ENCODE measurements at places on chromosomes 13 and 19. TPM values are rescaled to one million over a fixed set of nuclear protein-coding genes. Genes with fewer than 3 reads are reported as not detected.
A peak's percentile ranks its signal among the peaks of the same experiment; 100 is the strongest.

CHMP2A gene
- total RNA-seq = 109 TPM

ZNF28 gene
- 26.1 TPM for total RNA-seq

FBXO27 gene
- 22.7 TPM for total RNA-seq

ICAM4 gene
- 3.1 TPM for total RNA-seq

GRCh38 chr19:17098326-17098725, 22.7 kb downstream of the MYO9B start:
- H3K36me3 ChIP-seq = peaks cover 20% of the 10 kb centered on the region
- H3K27ac ChIP-seq = peak overlapping the region; percentile 62
- no peak overlapping the region for H3K4me3 ChIP-seq
- H3K27me3 ChIP-seq = no peaks in the 10 kb centered on the region

DNA sequence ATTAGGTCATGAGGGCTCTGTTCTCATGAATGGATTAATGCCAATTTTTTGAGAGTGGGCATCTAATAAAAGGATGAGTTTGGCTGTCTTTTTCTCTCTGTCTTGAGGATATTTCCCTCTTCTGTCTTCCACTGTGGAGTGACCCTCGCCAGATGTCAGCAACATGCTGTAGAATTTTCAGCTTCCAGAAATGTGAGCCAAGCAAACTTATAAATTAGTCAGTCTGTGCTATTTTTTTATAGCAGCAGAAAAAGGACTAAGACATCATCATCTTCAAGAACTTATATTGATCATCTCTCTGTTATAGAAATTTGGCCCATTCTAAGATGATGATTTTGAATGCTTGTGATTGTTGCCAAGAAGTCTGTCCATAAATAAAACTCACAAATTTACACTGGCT, 431.4 kb downstream of the FGF9 start:
- H3K27ac ChIP-seq = no peak overlapping the region
- H3K4me3 ChIP-seq = no peak overlapping the region
- DNase-seq = no peak
- H3K36me3 ChIP-seq = no peaks in the 10 kb centered on the region
- no peaks in the 10 kb centered on the region for H3K27me3 ChIP-seq
- H3K4me1 ChIP-seq = peaks cover 4% of the 10 kb centered on the region

DNA sequence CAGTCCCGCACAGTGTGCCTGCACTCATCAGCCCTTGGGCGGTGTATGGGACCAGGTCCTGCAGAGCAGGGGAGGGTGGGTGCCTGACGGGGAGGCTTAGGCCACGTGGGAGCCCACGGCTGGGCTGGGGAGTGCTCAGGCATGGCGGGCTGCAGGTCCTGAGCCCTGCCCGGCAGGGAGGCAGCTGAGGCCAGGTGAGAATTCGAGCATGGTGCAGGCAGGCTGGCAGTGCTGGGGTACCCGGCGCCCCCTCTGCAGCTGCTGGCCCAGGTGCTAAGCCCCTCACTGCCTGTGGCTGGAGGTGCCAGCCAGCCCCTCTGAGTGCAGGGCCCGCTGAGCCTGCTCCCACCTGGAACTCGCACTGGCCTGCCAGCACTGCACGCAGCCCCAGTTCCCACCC, 630.9 kb upstream of the PCDH20 start:
- no peaks in the 10 kb centered on the region for H3K4me1 ChIP-seq
- H3K4me3 ChIP-seq = no peak overlapping the region
- H3K27ac ChIP-seq = no peak overlapping the region

GRCh38 chr13:28136916-28137315, 1.4 kb upstream of the PAN3 start:
- DNase-seq = no peak
- no peaks in the 10 kb centered on the region for H3K36me3 ChIP-seq
- no peaks in the 10 kb centered on the region for H3K27me3 ChIP-seq
- peak overlapping the region; percentile 97 for H3K27ac ChIP-seq
- peaks cover 29% of the 10 kb centered on the region for H3K4me1 ChIP-seq
- peak overlapping the region; percentile 83 for H3K4me3 ChIP-seq

GRCh38 chr13:78401873-78402707, 201.3 kb downstream of the POU4F1 start:
- DNase-seq = no peak
- H3K4me1 ChIP-seq = peaks cover 18% of the 10 kb centered on the region
- H3K4me3 ChIP-seq = no peak overlapping the region
- no peaks in the 10 kb centered on the region for H3K36me3 ChIP-seq
- H3K27ac ChIP-seq = no peak overlapping the region
- no peaks in the 10 kb centered on the region for H3K27me3 ChIP-seq

DNA sequence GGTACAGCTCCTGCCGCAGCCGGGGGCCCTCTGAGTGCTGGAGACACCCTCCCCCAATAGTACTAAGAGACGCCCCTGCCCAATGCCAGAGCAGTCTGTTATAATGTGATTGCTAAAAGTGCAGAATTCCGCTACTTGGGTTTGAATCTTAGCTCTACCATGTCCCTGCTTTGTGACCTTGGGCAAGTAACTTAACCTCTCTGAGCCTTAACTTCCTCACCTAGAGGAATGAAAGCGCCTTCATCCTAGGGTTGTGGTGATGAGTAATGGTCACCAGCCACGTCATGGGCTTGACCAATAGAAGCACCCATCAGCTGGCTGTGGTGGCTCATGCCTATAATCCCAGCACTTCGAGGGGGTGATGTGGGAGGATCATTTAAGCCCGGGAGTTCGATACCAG, 6.5 kb downstream of the PLEKHG2 start:
- H3K27me3 ChIP-seq = no peaks in the 10 kb centered on the region
- peaks cover 33% of the 10 kb centered on the region for H3K36me3 ChIP-seq
- peak overlapping the region; percentile 53 for H3K27ac ChIP-seq
- no peak overlapping the region for H3K4me3 ChIP-seq
- DNase-seq = no peak

- H3K4me3 ChIP-seq = no peak overlapping the region
- no peak for DNase-seq
- H3K36me3 ChIP-seq = no peaks in the 10 kb centered on the region
- no peaks in the 10 kb centered on the region for H3K27me3 ChIP-seq
- H3K27ac ChIP-seq = no peak overlapping the region
- H3K4me1 ChIP-seq = peaks cover 28% of the 10 kb centered on the region
Measured at GRCh38 chr13:42538996-42539395, 35.0 kb upstream of the TNFSF11 start.

GRCh38 chr13:92661406-92661805, 565.2 kb upstream of the GPC6 start:
- H3K36me3 ChIP-seq = no peaks in the 10 kb centered on the region
- DNase-seq = no peak
- no peaks in the 10 kb centered on the region for H3K27me3 ChIP-seq
- no peak overlapping the region for H3K27ac ChIP-seq
- no peaks in the 10 kb centered on the region for H3K4me1 ChIP-seq

DNA sequence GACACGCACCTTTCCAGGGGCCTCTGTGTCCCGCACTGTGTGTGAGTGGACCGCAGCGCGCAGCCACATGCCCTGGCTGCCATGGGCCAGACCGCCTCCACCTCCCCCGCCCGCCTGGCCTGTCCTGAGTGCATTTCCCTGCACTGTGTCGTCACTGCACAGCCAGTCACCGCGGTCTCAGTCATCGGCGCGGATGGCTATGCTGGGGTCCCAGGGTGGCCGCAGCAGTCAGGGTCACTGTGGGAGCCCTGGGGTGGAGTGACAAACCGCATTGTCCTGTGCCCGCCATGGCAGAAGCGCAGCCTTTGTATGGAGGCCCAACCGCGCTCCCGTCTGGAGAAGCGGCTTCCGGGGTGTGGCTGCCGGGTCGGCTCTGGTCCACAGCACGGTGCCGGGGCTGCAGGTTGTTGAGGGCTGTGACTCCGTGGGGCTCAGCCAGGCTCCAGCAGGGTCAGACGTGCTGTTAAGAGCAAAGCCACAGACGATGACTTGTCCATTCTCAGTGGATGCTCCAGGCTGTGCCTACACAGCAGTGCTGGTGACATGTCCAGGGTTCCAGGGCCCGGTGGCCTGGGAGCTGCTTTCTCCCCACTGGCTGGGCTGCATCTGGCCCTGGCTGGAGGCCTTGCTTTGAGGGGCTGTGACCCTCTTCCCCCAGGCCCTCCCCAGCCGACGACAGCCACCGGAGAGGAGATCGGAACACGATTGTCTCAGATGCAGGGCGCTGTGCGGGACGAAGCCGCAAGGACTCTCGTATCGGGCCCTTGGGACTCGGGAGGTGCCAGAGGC, 6.3 kb upstream of the NDUFS7 start:
- H3K4me3 ChIP-seq = no peak overlapping the region
- no peak for DNase-seq
- peaks cover 7% of the 10 kb centered on the region for H3K4me1 ChIP-seq
- H3K27ac ChIP-seq = no peak overlapping the region

- peaks cover 9% of the 10 kb centered on the region for H3K27me3 ChIP-seq
- no peak for DNase-seq
- H3K27ac ChIP-seq = no peak overlapping the region
- no peak overlapping the region for H3K4me3 ChIP-seq
- no peaks in the 10 kb centered on the region for H3K36me3 ChIP-seq
Measured at GRCh38 chr19:3262362-3262761, 37.9 kb downstream of the CELF5 start.

DNA sequence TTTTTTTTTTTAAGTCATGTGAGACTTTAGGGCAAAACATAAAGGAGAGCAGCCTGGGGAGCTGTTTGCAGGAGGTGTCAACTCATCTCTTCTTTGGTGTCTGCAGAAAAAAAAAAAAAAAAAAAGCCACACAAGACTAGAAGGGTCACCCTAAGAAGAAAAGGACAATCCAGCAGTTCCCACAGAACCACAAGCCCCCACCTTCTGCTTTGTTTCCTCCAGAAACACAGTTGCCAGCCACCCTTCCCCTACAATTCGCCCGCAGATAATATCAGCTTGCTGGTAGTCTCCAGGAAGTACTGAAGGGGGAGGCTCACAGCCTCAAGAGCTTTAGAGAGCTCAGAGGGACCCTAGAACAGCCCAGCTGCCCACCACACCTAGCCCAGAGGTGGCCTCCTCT, 22.3 kb upstream of the ZBTB7A start:
- H3K36me3 ChIP-seq = peaks cover 6% of the 10 kb centered on the region
- DNase-seq = no peak
- H3K27me3 ChIP-seq = no peaks in the 10 kb centered on the region
- no peak overlapping the region for H3K27ac ChIP-seq
- no peak overlapping the region for H3K4me3 ChIP-seq

GRCh38 chr13:94256721-94257120, 222.8 kb downstream of the DCT start:
- peaks cover 4% of the 10 kb centered on the region for H3K4me1 ChIP-seq
- H3K4me3 ChIP-seq = no peak overlapping the region
- no peaks in the 10 kb centered on the region for H3K27me3 ChIP-seq
- H3K36me3 ChIP-seq = no peaks in the 10 kb centered on the region
- DNase-seq = no peak

DNA sequence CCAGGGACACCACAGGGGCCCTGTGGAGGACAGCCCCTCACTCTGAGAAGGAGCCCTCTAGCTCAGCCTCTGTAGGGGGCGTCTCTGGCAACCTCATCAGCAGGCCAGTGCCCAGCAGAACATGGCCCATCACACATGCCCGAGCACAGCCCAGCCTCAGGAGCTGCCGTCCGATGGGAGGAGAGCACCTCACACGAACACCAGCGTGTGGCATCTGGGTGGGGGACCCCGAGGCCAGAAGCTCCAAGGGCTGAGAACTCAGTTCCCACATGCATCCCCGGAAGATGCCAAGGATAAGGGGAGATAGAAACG, 11.3 kb downstream of the SH3GL1 start:
- DNase-seq = no peak
- H3K36me3 ChIP-seq = peaks cover 3% of the 10 kb centered on the region
- no peak overlapping the region for H3K4me3 ChIP-seq
- peaks cover 42% of the 10 kb centered on the region for H3K4me1 ChIP-seq
- peak overlapping the region; percentile 83 for H3K27ac ChIP-seq
- no peaks in the 10 kb centered on the region for H3K27me3 ChIP-seq

DNA sequence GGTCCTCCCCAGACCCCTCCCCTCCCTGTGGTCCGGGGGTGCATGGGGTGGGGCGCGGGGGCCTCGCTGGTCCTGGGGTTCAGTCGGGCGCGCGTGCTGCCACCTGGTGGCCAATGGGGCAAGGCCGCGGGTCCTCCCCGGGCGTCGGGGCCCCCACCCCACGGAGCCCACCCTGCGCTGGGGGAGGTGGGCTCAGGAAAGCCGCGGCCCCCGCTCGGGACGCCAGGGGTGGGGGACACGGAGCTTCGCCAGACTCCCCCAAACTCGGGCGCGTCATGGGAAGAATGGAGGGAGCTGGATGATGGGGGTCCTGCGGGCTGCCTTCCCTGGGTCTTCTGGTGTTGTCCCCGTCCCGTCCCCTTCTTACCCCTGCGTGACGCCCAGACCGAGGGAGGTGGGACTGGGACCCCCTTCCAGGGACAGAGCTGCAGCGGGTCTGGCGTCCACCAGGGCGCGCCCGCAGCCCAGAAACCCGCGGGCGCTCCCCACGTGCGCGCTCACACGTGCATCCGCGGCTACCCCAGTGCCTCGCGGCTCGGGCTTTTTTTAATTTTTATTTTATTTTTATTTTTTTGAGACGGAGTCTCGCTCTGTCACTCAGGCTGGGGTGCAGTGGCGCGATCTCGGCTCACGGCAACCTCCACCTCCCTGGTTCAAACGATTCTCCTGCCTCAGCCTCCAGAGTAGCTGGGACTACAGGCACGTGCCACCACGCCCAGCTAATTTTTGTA, 19.8 kb upstream of the TCF3 start:
- no peaks in the 10 kb centered on the region for H3K36me3 ChIP-seq
- H3K4me1 ChIP-seq = peaks cover 18% of the 10 kb centered on the region
- DNase-seq = peak; percentile 62
- peak overlapping the region; percentile 41 for H3K4me3 ChIP-seq
- no peak overlapping the region for H3K27ac ChIP-seq
- H3K27me3 ChIP-seq = peaks cover 90% of the 10 kb centered on the region

- peaks cover 18% of the 10 kb centered on the region for H3K36me3 ChIP-seq
- no peak overlapping the region for H3K27ac ChIP-seq
Measured at GRCh38 chr19:41244117-41244516, 20.1 kb upstream of the HNRNPUL1 start.

DNA sequence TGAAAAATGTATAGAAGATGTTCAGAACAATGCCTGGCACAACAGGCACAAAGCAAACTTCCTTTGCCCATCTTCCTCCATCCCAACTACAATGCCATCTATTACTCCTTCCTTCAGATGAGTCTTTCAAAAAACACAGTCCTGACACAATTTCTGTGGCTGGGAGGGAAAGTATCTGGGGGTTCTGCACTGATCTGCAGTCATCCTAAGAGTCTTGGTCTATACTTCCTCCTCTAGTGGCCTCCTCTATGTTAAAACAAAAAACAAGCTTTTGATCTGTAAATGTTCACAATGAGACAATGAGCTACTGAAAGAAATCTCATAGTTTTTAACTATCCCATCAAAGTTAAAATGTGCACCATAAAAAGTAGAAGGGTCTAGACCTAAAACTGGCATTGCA, 44.8 kb downstream of the USP12 start:
- no peak for DNase-seq
- peaks cover 42% of the 10 kb centered on the region for H3K36me3 ChIP-seq
- H3K4me1 ChIP-seq = peaks cover 60% of the 10 kb centered on the region
- H3K27ac ChIP-seq = peak overlapping the region; percentile 22

All from WTC11 (cell line).